ENCODE measurements at places on chromosomes 11 and 22. TPM values are rescaled to one million over a fixed set of nuclear protein-coding genes. Genes with fewer than 3 reads are reported as not detected.
A peak's percentile ranks its signal among the peaks of the same experiment; 100 is the strongest.

DNA sequence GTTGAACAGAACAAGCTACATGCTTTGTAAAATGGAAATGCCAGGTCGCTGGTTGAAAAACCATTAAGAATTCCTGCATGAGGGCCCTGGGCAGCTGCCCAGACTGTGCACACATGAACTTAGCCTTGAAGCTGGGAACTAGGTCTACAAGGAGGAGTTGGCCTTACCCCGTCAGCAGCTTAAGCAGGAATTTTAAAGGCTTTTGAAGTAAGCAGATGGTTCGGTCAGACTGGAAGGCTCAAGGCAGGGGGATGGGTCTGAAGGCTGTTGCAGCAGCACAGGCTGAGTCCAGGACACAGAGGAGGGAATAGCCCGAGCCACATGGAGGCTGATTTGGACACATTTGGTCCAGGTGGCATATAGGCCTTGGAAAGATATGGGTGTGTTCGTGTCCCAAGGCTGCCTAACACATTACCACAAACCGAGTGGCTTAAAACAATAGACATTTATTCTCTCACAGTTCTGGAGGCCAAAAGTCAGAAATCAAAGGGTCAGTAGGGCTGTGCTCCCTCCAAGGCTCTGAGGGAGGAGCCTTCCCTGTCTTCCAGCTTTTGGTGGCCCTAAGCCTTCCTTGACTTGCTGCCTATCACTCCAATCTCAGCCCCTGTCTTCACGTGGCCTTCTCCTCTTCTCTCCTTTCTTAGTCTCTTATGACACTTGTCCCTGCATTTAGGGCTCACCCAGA, 11.6 kb downstream of the LIF start:
- peak; percentile 63 for DNase-seq

The UNC93B1 gene
- total RNA-seq, result 4.3 TPM

The INS gene
- not detected for total RNA-seq

DNA sequence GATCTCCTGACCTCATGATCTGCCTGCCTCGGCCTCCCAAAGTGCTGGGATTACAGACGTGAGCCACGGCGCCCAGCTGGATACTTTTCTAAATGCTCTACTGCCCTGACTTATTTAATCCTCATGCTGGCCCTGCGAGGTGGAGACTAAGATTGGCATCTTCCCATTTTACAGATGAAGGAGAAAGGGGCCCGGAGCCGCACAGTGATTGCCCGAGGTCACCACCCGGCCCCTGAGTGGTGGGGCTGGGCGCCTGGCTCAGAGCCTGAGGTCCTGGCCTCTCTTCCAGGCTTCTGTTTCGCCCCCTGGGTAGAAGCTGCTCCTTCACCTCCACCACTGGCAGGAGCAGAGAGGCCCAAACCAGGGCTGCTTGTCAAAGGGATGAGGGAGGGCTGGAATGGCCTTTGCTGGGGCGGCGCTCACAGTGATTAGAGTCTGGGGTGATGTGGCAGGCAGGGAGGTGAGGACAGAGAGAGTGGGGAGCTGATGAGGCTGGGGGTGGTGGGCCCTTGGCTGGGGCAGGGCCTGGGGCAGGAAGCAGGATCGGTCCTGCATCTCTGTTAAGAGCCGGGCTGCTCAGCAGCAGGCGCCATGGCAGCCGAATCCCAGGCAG, 15.4 kb upstream of the MPPED1 start:
- no peak for DNase-seq

The PTPRCAP gene
- 0.91 TPM for total RNA-seq

- no peak for DNase-seq
Measured at GRCh38 chr11:45864041-45864440, 16.8 kb downstream of the CRY2 start.

The OR8G1 gene
- total RNA-seq, result not detected

The HSPB2 gene
- total RNA-seq, result 0.27 TPM

DNA sequence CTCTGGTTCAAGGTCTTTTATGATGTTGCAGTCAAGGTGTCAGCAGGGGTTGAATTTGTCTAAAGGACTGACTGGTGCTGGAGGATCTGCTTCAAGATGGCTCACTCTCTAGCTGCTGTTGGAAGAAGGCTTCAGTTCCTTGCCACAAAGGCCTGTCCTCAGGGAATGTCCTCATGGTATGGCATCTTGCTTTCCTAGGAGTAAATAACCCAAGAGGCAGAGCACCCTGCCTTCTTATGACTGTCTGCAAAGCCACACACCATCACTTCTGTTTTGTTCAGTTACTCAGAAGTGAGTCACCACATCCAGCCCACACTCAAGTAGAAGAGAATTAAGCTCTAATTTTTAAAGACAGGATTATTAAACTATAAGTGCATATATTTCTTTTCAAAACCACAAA, 45.2 kb downstream of the PLAAT5 start:
- no peak for DNase-seq

The IFITM10 gene
- 4.5 TPM for total RNA-seq

- DNase-seq, result no peak
Measured at GRCh38 chr11:14010665-14011064, 48.1 kb downstream of the SPON1 start.

DNA sequence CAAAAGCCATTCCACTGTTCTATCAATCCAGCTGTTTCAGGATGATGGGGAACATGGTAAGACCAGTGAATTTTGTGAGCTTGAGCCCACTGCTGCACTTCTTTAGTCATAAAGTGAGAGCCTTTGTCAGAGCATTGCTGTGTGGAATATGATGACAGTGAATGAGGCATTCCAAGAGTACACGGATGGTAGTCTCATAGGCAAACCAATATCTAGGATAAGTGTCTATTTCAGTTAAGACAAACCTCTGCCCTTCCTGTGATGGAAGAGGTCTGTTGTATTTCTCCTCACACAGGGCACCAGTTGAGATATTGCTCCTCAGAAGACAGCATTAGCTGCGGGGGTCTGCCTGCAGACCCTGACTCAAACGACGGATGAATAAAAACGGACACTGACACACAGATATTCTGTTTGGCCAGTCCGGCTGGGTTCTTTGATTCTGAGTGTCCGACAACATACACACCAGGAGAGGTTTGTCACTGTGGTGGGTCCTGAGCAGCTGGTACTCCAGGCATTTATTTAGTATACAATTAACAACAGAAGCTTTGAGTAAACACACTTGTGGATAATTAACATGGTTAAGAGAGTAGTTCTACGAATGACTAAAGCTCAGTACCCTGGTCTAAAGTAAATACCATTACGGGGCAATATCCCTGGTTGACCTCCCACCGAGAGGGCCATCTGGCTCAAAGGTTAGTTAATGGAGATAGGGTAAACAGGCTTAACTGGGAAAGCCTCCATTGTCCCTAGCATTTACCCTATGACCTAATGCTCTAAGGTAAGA, 121.7 kb downstream of the ZNF280B start:
- no peak for DNase-seq

The SEC14L6 gene
- 2.0 TPM for total RNA-seq

The SHISA8 gene
- 0.27 TPM for total RNA-seq

The P2RX3 gene
- total RNA-seq, result not detected

- DNase-seq, result peak; percentile 87
Measured at GRCh38 chr11:132586801-132587200, 945.5 kb downstream of the OPCML start.

DNA sequence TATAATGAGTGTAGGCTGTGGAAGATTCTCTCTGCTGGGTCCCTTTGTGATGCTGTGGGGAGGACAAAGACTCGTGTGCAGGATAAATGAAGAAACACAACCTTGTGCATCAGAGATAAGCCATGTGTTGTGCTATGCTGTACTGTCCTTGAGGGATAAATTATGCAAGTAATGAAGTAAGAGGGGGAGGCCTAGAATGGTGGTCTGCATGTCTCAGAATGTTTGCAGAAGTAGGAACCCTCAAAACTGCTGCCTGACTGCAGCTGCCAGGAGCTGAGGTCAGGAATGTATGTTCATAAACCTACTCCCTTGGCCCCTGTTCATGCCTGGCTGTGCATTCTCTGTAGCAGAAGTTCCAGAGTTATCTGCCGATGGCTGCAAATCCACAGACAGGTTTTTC, 4.6 kb upstream of the SMCO4 start:
- DNase-seq, result no peak

The TMEM191C gene
- 5.6 TPM for total RNA-seq

GRCh38 chr11:55707029-55707428, 45.0 kb downstream of the OR4C6 start:
- no peak for DNase-seq

The CRYBB3 gene
- not detected for total RNA-seq

DNA sequence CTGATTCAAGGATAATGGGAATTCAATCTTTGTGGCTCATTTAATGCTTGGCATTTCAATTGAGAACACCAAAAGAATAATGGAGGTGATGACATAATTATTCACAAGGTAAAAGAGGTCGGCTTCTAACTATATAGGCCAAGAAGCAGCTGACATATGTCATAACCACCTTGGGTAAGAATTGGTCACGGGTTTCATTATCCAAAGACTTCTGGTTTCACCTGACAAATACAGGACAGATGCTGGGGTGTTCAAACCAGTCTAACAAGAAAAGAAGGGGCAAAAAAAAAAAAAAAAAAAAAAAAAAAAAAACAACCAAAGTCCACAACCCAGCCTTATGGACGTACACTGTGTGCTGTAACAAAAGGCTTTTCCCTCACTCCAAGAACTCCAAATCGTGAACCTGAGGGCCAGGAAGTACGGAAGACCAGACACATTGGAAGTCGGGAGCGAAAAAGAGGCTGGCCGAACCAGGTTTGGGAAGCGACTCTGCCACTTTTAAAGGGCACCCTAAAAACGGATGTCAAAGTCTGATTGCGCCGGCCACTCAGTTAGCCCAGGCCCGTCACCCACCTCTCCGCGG, 385 bp downstream of the HARBI1 start:
- no peak for DNase-seq

GRCh38 chr11:724778-725386, 18.9 kb downstream of the EPS8L2 start:
- no peak for DNase-seq

The ME3 gene
- 89.6 TPM for total RNA-seq

DNA sequence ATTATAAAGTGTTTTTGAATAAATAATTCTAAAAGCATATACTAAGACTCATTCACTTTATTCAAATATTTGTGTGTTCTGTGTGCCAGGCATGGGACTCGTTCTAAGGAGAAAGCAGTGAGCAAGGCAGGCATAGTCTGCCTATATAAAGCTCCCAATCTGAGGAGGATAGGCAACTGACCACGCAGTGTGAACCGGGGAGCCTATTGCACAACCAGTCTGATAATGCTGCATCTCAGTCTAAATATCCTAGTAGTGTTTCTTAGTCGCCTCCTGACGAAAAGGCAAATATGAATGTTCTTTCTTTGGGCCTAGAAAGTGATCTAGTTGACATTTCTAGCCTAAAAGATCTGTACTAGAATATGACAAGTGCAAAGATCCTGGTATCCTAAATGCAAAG, 98.3 kb downstream of the C11orf65 start:
- no peak for DNase-seq

The LMO1 gene
- 4.8 TPM for total RNA-seq

The RIMBP3C gene
- total RNA-seq, result 0.64 TPM

- DNase-seq, result no peak
Measured at GRCh38 chr22:47600791-47601625, 838.6 kb downstream of the TBC1D22A start.

- DNase-seq, result no peak
Measured at GRCh38 chr11:65503949-65504673, 5.3 kb downstream of the MALAT1 start.

The PLAAT4 gene
- total RNA-seq, result 3.1 TPM

The CCDC73 gene
- 0.36 TPM for total RNA-seq

- no peak for DNase-seq
Measured at GRCh38 chr11:57370251-57370650, 10.7 kb downstream of the PRG3 start.

The ADAMTS15 gene
- 7.3 TPM for total RNA-seq

The TMEM151A gene
- total RNA-seq, result 6.4 TPM

DNA sequence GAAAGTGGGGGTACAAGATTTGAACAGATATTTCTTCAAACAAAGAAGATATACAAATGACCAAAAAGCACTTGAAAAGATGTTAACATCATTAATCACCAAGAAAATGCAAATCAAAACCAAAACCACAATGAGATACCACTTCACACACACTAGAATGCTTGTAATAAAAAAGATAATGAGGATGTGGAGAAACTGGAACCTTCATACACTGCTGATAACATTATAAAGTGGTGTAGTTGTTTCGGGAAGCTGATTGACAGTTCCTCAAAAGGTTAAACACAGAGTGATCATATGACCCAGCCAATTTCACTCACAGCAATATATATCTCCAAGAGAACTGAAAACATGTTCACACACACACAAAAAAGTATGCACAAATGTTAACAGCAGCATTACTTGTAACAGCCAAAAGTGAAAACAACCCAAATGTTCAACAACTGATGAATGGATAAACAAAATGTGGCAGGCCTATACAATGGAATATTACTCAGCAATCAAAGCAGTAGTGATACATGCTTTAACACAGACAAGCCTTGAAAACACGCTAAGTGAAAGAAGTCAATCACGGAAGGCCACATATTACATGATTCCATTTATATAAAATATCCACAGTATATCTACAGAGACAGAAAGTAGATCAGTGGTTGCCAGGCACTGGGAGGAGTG, 15.1 kb downstream of the PITPNB start:
- no peak for DNase-seq

The OR51E2 gene
- total RNA-seq, result 0.18 TPM

The IL10RA gene
- 3.0 TPM for total RNA-seq

The SLC43A1 gene
- total RNA-seq, result 3.3 TPM

The RCOR2 gene
- total RNA-seq, result 15.5 TPM

DNA sequence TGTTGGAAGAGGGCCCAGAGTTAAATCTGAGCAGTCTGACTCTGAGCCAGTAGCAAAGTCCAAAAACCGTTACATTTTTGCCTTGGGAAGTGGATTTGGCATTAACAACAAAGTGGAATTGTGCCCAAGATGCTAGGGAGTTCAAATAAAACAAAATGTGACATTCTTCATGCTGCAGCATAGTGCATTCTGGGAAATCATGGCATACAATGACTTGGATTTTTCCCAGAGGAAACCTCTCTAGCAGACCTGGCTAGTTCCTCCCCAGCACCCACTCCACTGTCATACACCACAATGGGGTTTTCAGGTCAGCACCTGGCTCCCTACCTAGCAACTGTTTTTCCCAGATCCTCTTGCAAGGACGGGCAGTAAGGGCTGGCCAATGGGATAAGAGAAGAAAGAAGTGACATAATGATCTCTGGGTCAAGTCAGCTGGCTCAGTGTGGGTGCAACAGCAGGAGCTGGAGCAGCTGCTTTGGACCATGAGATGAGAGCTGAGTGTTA, 24.8 kb upstream of the CYB5R3 start:
- DNase-seq, result no peak

The OR51A4 gene
- total RNA-seq, result not detected

Measured in cerebellum (tissue), 4 donors.